Uterus (tissue), 4 donors: ENCODE measurements at places on chromosomes 4 and X.

- H3K27ac ChIP-seq, result no peak overlapping the region
- H3K27me3 ChIP-seq, result no peaks in the 10 kb centered on the region
- H3K4me1 ChIP-seq, result no peaks in the 10 kb centered on the region
- no peaks in the 10 kb centered on the region for H3K36me3 ChIP-seq
- no peak overlapping the region for H3K4me3 ChIP-seq
- no peak for DNase-seq
Measured at GRCh38 chrX:19695884-19696283, 180.6 kb upstream of the MAP3K15 start.

GRCh38 chr4:177528620-177529019 lies 86.4 kb upstream of the AGA start:
- H3K4me1 ChIP-seq, result no peaks in the 10 kb centered on the region
- no peak overlapping the region for H3K4me3 ChIP-seq
- H3K36me3 ChIP-seq, result no peaks in the 10 kb centered on the region
- DNase-seq, result no peak
- no peak overlapping the region for H3K27ac ChIP-seq

DNA sequence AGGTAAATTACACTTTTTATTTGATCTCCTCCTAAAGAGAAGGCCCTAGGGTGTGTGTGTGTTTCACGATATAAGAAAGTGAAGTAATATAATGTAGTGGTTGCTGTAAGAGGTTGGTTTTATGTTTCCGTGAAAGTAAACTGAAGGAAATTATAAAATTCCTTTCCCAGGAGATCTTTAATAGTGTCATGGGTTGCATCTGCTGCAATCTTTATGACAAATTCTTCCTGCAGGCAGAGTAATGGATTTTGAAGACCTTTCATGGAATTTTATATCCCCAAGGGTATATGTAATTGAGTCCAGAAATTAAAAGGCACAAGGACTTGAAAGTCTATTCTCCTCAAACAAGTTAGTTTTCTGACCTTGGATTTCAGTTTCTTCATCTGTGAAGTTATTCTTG lies 538.6 kb downstream of the ANKRD50 start:
- H3K36me3 ChIP-seq, result no peaks in the 10 kb centered on the region
- no peak overlapping the region for H3K27ac ChIP-seq
- no peaks in the 10 kb centered on the region for H3K4me1 ChIP-seq
- DNase-seq, result no peak

- DNase-seq, result no peak
- peak overlapping the region; percentile 40 for H3K4me3 ChIP-seq
- no peaks in the 10 kb centered on the region for H3K36me3 ChIP-seq
Measured at GRCh38 chr4:15470128-15470475, 420 bp downstream of the CC2D2A start.

- H3K27ac ChIP-seq, result no peak overlapping the region
- DNase-seq, result no peak
- H3K27me3 ChIP-seq, result no peaks in the 10 kb centered on the region
- H3K4me1 ChIP-seq, result no peaks in the 10 kb centered on the region
- no peak overlapping the region for H3K4me3 ChIP-seq
Measured at GRCh38 chr4:145815027-145815612, 123.5 kb downstream of the ZNF827 start.

GRCh38 chr4:9849538-9849920 lies 68.1 kb downstream of the DRD5 start:
- H3K4me1 ChIP-seq, result no peaks in the 10 kb centered on the region
- no peaks in the 10 kb centered on the region for H3K36me3 ChIP-seq

DNA sequence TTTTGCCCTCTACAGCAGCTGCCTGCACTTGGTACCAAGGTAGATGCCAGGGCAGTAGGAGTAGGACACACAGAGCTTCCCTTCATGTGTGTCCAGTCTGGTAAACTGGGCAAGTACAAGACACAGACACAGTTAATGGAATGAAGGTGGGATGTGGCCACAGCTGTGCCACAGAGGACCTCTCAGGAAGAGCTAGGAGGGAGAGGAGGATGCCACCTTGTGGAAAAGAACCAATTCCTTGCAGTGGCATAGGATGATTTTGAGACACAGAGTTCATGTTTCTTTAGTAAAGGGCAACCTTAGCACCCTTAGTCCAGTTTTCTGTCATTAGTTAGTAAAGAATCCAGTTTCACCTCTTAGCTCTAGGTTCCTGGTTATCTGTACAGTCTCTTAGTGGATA lies 36.3 kb upstream of the TBC1D14 start:
- no peaks in the 10 kb centered on the region for H3K36me3 ChIP-seq
- H3K4me3 ChIP-seq, result no peak overlapping the region
- DNase-seq, result no peak
- H3K4me1 ChIP-seq, result no peaks in the 10 kb centered on the region

- no peaks in the 10 kb centered on the region for H3K4me1 ChIP-seq
- no peaks in the 10 kb centered on the region for H3K27me3 ChIP-seq
- no peak overlapping the region for H3K27ac ChIP-seq
- H3K4me3 ChIP-seq, result no peak overlapping the region
Measured at GRCh38 chr4:38523524-38524448, 140.2 kb upstream of the KLF3 start.

DNA sequence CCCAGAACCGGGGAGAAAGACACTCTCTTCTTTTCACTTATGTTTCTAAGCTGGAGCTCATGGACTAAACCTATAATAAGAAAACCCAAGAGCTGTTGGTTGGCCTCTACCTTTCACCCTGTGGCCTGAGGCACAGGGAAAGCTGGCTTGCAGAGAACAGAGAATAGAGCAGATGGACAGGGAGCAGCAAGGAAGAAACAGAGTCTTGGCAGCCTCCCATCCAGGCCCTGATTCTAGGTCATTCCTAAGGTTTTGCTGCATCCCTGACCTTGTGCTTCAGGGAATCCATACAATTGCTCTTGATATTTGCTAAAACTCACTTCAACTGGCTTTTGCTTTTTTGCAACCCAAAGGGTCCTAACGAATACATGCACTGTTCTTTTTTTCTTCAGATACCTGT lies 87.8 kb downstream of the SMIM20 start:
- no peak overlapping the region for H3K27ac ChIP-seq
- no peak for DNase-seq
- no peaks in the 10 kb centered on the region for H3K4me1 ChIP-seq
- no peak overlapping the region for H3K4me3 ChIP-seq
- no peaks in the 10 kb centered on the region for H3K36me3 ChIP-seq
- H3K27me3 ChIP-seq, result no peaks in the 10 kb centered on the region

GRCh38 chr4:77284036-77284435 lies 127.0 kb downstream of the CCNG2 start:
- no peaks in the 10 kb centered on the region for H3K4me1 ChIP-seq
- no peaks in the 10 kb centered on the region for H3K27me3 ChIP-seq
- no peak overlapping the region for H3K4me3 ChIP-seq
- no peak overlapping the region for H3K27ac ChIP-seq

GRCh38 chr4:41796545-41797210 lies 48.2 kb upstream of the PHOX2B start:
- H3K4me3 ChIP-seq, result no peak overlapping the region
- H3K36me3 ChIP-seq, result no peaks in the 10 kb centered on the region
- no peak for DNase-seq
- no peaks in the 10 kb centered on the region for H3K4me1 ChIP-seq
- no peaks in the 10 kb centered on the region for H3K27me3 ChIP-seq

DNA sequence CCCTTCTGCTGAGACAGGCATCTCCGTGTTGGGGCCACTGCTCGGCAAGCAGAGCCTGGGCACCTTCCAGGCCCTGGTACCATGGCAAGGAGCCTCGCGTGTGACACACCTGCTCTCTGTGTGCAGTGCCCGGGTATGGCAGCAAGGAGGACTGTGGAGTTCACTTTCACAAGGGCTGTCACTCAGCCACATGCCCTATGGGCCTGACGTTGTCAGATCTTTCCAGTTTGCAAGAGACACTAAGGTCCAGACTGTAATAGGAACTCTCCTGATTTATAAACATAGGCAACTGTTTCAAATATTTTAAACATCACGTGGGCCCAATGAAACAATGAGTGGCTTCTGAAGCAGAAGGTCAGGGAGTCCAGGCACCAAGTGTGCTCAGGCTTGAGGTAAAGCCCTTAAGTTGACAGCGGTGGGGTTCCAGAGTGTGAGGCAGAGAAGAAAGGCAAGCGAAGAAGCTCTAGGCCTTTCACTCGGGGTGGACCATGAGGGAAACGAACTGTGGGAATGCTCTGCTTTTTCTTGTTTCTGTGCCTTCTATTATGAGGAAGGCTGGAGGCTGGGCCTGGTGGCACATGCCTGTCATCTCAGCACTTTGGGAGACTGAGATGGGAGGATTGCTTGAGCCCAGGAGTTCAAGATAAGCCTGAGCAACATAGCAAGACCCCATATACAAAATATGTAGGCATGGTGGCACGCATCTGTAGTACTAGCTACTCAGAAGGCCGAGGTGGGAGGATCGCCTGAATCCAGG lies 108.6 kb upstream of the TRIM2 start:
- H3K36me3 ChIP-seq, result no peaks in the 10 kb centered on the region
- no peaks in the 10 kb centered on the region for H3K27me3 ChIP-seq
- no peak overlapping the region for H3K27ac ChIP-seq
- DNase-seq, result no peak
- no peak overlapping the region for H3K4me3 ChIP-seq
- H3K4me1 ChIP-seq, result no peaks in the 10 kb centered on the region

DNA sequence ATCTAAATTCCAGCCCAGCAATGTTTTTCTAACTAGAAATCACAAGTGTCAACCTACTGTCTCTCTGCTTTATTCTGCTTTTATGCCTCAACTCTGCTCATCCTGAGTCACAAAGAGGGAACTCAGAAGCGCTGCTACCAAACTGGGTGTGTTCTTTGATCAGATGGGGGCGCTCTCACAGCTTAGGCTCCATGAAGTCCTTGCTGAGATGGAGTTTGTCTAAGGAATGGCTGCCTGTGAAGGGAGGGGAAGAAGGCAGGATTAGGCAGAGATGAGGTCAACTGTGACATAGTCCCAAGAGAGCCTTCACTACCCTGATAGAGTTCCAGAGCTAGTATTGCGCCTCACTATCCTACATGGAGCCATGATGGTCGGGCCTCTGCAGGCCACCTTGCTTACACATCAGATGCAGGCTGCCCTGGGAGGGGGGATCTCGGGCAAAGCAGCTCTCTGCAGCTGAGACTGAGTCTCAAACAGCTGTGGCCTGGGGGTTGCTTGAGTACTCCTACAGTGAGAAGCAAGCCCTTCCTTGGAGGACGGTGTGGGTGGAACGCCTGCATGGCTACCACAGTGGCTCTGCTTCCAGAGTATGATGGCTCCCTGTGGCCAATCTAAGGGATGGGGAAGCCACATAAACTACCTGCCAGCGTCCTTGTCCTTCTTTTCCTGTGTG lies 219.9 kb downstream of the CCNG2 start:
- H3K27ac ChIP-seq, result no peak overlapping the region
- no peak overlapping the region for H3K4me3 ChIP-seq
- no peaks in the 10 kb centered on the region for H3K36me3 ChIP-seq
- no peaks in the 10 kb centered on the region for H3K27me3 ChIP-seq
- H3K4me1 ChIP-seq, result no peaks in the 10 kb centered on the region

GRCh38 chrX:32087663-32088062 lies 1015.8 kb upstream of the FTHL17 start:
- H3K4me1 ChIP-seq, result no peaks in the 10 kb centered on the region
- H3K27me3 ChIP-seq, result no peaks in the 10 kb centered on the region
- H3K36me3 ChIP-seq, result no peaks in the 10 kb centered on the region
- no peak overlapping the region for H3K27ac ChIP-seq

- H3K4me3 ChIP-seq, result no peak overlapping the region
- no peaks in the 10 kb centered on the region for H3K4me1 ChIP-seq
- no peak for DNase-seq
- H3K27ac ChIP-seq, result no peak overlapping the region
Measured at GRCh38 chr4:149311076-149311475, 504.6 kb downstream of the IQCM start.

GRCh38 chr4:80006935-80007744 lies 65.9 kb downstream of the ANTXR2 start:
- H3K4me3 ChIP-seq, result no peak overlapping the region
- no peaks in the 10 kb centered on the region for H3K27me3 ChIP-seq
- H3K27ac ChIP-seq, result peak overlapping the region; percentile 42
- peak; percentile 31 for DNase-seq

GRCh38 chr4:72677265-72677664 lies 108.2 kb upstream of the ADAMTS3 start:
- DNase-seq, result no peak
- H3K27me3 ChIP-seq, result no peaks in the 10 kb centered on the region
- no peak overlapping the region for H3K27ac ChIP-seq
- H3K4me3 ChIP-seq, result no peak overlapping the region
- H3K4me1 ChIP-seq, result no peaks in the 10 kb centered on the region

DNA sequence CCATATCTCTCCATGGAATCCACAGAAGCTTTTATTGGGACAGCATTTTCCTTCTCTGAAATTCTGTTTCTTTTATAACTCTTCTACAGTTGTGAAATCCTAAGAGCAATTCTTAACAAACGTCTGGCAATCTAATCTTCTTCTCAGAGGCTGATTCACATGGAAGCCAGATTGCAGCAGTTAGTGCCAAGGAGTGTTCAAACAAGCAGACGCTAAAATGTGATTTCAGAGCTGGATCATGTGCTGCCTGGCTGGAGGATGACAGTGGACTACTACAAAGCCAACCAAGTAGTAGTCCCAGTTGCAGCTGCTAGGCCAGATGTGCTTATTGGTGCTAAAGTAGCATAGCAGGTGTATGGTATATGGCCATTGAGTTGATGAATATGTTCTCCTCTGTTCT lies 27.7 kb upstream of the GLRB start:
- H3K4me3 ChIP-seq, result no peak overlapping the region
- DNase-seq, result peak; percentile 47
- H3K27me3 ChIP-seq, result no peaks in the 10 kb centered on the region
- H3K36me3 ChIP-seq, result no peaks in the 10 kb centered on the region
- no peaks in the 10 kb centered on the region for H3K4me1 ChIP-seq
- H3K27ac ChIP-seq, result peak overlapping the region; percentile 51

DNA sequence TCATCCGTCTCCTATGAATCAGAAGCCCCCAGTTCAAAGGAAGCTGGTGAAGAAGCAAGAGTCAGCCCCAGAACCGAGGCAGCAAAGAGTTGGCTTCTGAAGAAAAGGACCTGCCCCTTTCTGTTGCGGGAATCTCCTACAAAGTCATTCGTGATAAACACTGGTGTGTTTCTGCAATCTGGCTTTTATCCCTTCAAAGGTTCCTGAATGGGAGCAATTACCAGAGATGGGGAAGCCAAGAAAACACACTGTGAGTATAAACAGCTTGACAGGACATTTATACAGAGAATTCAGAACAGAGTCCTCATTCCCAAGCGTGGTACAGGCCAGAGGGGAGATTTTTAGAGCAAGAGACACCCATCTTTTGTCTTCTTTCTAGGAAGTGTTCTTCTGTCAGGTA lies 226.8 kb upstream of the LNX1 start:
- H3K4me3 ChIP-seq, result no peak overlapping the region
- H3K4me1 ChIP-seq, result no peaks in the 10 kb centered on the region
- peak; percentile 29 for DNase-seq
- peak overlapping the region; percentile 69 for H3K27ac ChIP-seq
- H3K27me3 ChIP-seq, result no peaks in the 10 kb centered on the region

GRCh38 chr4:19650903-19651864 lies 600.5 kb upstream of the SLIT2 start:
- no peak for DNase-seq
- no peaks in the 10 kb centered on the region for H3K4me1 ChIP-seq
- no peak overlapping the region for H3K27ac ChIP-seq
- no peak overlapping the region for H3K4me3 ChIP-seq

DNA sequence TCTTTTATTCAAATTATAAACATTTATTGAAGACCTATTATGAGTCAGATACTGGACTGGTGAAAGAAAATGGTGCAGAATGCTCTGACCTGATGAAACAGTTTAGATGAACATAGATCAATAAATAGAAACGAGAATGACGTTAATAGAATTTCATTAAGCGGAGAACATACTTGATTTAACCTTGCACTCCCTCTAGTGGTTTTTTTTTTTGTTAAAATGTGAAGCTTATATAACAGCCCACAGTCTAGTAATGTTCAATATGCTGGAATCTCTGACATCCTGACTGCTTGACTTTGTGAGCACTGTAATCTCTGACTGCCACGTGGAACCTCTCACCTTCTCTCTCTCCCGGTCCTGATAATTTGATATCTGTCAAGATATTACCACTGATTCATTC lies 32.3 kb downstream of the HDAC8 start:
- H3K36me3 ChIP-seq, result no peaks in the 10 kb centered on the region
- H3K4me1 ChIP-seq, result no peaks in the 10 kb centered on the region
- no peak for DNase-seq
